Stimulated activated naive CD8-positive, alpha-beta T cell treated with anti-CD3 and anti-CD28 coated beads, Interleukin-15, Interleukin-2, amounts not matched to agents 100 U/mL and 50 U/mL, for 24 hours (primary cell): ENCODE measurements at places on chromosomes 6 and 20.

- DNase-seq, result no peak
Measured at GRCh38 chr6:10390495-10391298, 24.2 kb downstream of the TFAP2A start.

GRCh38 chr6:111628142-111628850, 22.6 kb upstream of the TRAF3IP2 start:
- no peak for DNase-seq

DNA sequence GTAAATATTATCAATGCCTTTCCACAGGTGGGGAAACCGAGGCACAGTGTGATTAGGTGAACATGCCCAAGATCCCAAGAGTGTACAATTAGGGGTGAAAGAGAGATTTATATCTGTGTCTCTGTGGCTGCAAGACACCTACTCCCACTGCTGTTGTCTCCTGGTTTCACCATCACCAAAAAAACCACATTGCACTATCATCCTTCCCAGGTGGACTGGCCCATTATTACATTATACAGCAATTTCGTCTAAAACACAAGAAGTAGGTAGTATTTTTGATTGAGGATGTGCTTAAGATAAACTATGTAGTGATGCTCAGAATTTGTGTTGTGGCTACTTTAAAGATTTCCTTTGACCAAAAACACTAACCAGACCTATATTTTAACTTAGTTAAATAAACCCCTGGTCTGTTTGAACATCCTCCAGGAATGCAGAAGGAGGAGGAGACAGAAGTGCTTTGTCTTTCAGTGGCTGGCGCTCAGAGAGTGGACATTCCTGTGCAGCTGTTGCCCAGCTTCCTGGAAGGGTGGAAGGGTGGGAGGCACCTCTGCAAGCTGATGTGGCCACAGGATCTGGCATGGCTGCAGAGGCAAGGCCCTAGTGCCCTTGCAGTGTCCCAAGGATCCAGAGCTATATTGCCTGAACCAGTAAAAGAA, 23.8 kb downstream of the DCBLD1 start:
- DNase-seq, result no peak

- DNase-seq, result no peak
Measured at GRCh38 chr6:3659748-3660147, 91.8 kb downstream of the PXDC1 start.

GRCh38 chr20:61356196-61356595, 104.1 kb downstream of the CDH4 start:
- DNase-seq, result no peak

- no peak for DNase-seq
Measured at GRCh38 chr20:9492067-9492466, 22.3 kb upstream of the LAMP5 start.

DNA sequence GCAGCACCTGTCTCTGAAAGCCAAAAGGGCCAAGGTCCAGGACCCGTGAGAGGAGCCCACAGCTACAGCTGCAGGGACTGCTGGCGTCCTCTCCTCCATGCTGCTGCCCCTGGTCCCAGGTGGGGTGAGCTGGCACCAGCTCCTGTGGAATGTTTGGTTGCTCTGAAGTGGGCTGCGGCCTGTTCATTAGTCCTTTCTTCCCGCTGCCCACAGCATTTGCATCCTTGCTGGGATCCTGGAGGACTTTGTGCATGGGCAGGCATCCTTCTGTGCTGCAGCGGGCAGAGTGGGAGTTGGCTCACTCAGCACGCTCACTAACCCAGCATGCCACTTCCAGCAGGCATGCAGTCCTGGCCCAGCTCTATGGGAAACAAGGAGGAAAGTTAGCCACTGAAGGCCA, 76.4 kb downstream of the DHX35 start:
- no peak for DNase-seq

DNA sequence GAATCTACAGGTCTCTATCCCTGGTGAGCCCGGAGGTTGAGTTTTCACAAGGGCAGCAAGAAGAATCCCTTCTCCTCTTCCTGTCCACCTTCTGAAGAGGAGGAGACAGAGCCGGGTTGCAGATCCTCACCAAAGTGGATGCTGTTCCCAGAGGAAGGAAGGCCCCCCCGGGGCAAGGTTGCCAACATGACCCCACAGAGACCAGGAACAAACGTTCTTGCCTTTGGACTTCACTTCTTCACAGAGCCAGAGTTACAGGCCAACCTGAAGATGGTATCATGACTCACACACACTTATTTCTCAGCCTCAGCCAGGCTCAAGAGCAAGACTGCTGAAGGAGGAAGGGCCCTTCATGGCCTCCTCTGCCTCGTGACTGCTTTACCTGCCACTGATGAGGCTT, 384.3 kb downstream of the CD83 start:
- DNase-seq, result no peak

DNA sequence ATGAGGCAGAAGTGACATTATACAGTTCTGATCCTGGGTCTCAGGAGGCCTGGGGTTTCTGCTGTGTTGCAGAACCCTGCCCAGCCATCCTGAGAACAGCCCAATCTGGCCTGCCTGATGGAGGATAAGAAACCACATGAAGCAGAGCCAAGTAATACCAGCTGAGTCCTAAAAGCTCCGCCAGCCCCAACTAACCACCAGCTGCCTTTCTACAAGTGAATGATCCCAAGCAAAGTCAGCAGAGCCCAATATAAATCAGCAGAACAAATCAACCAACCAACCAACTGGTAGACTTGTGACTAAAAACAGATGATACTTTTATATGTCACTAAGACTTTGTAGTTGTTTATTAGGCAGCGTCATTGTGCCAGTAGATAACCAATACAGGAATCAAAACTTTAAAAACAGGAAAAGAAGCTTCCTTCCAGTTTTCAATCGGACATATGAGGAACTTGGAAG, 52.1 kb downstream of the SNX5 start:
- no peak for DNase-seq

- DNase-seq, result no peak
Measured at GRCh38 chr20:1124421-1124820, 6.0 kb downstream of the PSMF1 start.

DNA sequence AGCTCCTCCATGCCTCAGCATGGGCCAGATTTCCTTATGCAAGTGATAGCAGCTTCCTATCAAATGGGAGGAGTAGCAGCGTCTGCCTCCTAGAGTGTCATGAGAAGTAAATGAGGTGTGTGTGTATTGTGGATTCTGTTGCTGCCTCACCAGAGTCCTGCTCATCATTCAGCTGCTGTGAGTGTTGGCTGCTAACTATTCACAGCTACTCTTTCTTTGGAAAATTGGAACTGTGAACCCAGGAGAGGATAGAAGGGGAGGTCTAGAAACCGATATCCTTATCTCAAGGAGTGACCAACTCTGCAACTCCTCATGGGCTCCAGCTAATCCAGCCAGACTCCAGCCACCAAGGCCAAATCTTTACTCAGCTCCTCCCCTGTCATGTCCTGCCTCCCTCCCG, 63.3 kb downstream of the TOX2 start:
- DNase-seq, result no peak

- no peak for DNase-seq
Measured at GRCh38 chr6:148723484-148723883, 23.3 kb upstream of the UST start.

- DNase-seq, result no peak
Measured at GRCh38 chr20:61525781-61526431, 273.8 kb downstream of the CDH4 start.

DNA sequence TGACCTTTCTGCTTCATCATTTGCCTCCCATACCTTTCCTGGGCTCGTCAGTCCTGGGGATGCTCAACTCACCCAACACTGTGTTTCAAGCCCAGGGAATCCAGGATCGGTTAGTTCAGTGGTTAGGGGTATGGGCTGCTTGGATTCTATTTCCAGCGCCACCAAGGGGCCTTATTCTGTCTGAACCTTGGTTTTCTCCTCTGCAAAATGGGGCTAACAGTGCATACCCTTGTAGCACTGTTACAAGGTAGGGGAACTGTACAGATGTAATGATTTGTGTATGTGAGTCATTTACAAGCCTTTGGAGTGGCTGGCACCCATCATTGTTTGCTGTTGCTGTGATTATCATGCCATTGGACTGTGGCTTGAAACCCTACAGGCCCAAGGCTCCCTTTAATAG, 14.5 kb upstream of the CSNK2A1 start:
- DNase-seq, result no peak
